ENCODE measurements at places on chromosomes 7 and 10. TPM values are rescaled to one million over a fixed set of nuclear protein-coding genes. Genes with fewer than 3 reads are reported as not detected.

BMPER gene
- total RNA-seq = 0.46 TPM

GRID1 gene
- total RNA-seq = not detected

DNA sequence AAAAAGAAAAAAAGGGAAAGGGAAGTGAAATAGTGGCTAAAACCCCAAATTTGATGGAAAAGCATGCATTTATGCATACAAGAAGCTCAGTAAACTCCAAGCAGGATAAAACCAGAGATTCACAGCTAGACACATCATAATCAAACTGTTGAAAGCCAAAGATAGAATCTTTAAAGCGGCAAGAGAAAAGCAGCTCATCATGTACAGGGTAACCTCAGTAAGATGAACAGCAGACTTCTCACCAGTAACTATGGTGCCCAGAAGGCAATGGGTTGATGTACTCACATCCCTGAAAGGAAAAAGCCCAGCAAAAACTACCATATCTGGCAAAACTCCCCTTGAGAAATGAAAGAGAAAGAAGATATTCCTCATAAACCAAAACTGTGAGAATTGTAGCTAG lies 60.4 kb downstream of the TPST1 start:
- no peak for DNase-seq

PAX4 gene
- not detected for total RNA-seq

VWDE gene
- total RNA-seq = 0.07 TPM

KDM7A gene
- 5.3 TPM for total RNA-seq

RELN gene
- total RNA-seq = 7.9 TPM

MPP7 gene
- 0.07 TPM for total RNA-seq

SCD gene
- total RNA-seq = 122 TPM

AMZ1 gene
- not detected for total RNA-seq

GRCh38 chr10:132645630-132646442 lies 108.2 kb downstream of the INPP5A start:
- no peak for DNase-seq

DNA sequence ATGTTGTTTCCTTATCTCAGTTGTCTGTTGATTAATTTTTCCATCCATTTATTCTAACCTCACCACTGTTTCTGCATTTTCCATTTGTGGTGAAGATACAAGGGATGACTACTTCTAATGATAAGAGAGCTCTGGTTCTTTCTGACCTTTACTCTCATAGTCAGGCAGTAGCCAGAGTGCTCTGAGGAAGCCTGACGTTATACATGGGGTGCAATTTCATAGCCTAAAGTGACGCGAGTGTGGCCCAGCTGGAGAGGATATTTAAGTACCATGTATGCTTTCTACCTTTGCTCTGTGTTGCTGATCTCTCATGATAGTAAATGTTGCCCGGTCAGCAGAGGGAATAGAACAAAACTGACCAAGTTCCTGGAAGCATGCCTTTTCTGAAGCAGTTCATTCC lies 33.9 kb upstream of the CYCS start:
- no peak for DNase-seq
